ENCODE measurements at places on chromosomes 6 and 20. TPM values are rescaled to one million over a fixed set of nuclear protein-coding genes. Genes with fewer than 3 reads are reported as not detected.

- DNase-seq: no peak
These were observed 3.2 kb upstream of the SLC17A9 start for GRCh38 chr20:62949153-62949821.

GRCh38 chr6:137177611-137178010 is 4.2 kb upstream of the IL22RA2 start:
- DNase-seq: no peak

GRCh38 chr20:37114012-37114411 is 18.2 kb upstream of the RBL1 start:
- DNase-seq: no peak

- no peak for DNase-seq
These were observed 293.9 kb downstream of the QKI start for GRCh38 chr6:163708466-163708865.

DNA sequence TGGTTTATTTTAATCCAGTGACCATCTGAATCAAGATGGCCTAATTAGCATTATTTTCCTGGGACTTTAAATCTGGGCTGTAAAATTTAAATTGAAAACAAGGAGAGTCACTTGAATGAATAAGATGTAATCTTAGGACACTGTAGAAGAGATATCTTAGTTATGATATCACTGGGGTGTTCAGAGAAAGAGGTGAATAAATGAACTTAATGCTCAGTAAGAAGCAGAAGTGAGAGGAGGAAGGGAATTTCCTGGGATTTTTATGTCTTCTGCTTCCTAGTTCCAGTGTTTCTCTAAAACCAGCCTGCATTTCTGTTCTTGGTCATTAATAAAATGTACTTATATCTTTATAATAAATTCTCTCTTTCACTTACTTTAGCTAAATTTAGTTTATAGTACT is 136.8 kb upstream of the PTPRK start:
- DNase-seq: no peak

GRCh38 chr6:27838945-27839625 is 73.1 kb downstream of the OR2B2 start:
- peak; percentile 62 for DNase-seq

DNA sequence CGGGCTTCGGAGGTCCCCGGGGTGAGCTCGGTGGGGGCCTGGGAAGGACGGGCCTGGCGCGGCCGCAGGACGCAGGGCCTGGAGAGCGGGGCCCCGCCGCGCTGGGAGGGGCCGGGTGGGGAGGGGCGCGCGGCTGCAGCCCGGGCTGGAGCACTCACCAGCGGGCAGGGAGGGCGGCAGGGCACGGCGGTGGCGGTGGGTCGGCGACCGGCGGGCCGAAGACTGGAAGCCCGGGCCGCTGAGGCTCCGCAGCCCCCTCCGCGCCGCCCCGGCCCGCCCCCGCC is at the start of gene GATA5:
GATA5 (minus strand) TSS at position 224 of the 284 bp plus-strand sequence. CDS start 474 bp downstream, outside the sequence.
- no peak for DNase-seq

- DNase-seq: no peak
These were observed 174.5 kb downstream of the CD83 start for GRCh38 chr6:14292119-14292518.

DNA sequence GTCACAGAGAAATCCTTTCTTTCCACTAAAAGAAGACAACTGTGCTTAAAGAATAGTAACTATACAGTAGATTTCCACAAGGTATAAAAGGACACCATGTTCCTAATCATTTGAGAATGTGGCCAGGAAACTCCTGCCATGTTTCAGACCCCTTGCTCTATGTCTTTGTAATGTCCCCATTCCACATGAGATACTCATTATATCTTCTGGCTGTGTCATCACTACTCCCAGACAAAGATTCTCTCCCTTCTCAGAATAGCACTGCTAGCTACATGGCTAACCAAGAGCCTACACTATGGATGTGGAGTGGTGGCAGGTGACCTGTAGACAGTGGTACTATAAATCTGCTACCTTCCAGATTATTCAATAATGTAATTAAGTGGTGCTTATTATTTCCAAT is 218.1 kb upstream of the MCHR2 start:
- no peak for DNase-seq

- DNase-seq: no peak
These were observed 29.1 kb upstream of the RGS17 start for GRCh38 chr6:153160221-153160620.

- DNase-seq: no peak
These were observed 535 bp upstream of the ABCF1 start for GRCh38 chr6:30570740-30571074.

DNA sequence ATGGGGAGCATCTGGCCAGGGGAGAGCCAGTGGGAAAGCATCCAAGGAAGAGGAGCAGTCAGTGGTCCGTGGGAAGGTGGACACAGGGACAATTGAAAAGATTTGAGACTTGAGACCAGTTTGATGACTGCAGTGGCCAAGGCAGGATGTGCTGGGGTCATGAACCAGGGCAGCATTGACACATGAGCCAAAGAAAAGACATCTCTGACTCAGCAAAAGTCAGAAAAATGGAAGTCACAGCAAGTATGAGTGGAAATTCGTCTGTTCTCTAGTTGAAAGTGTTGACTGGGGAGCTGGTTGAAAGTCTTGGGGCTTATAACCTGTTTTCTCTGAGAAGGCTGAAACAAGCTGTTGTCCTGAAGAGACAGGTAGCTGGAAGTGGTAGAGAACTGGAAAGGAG is 31.3 kb downstream of the RAB22A start:
- no peak for DNase-seq

DNA sequence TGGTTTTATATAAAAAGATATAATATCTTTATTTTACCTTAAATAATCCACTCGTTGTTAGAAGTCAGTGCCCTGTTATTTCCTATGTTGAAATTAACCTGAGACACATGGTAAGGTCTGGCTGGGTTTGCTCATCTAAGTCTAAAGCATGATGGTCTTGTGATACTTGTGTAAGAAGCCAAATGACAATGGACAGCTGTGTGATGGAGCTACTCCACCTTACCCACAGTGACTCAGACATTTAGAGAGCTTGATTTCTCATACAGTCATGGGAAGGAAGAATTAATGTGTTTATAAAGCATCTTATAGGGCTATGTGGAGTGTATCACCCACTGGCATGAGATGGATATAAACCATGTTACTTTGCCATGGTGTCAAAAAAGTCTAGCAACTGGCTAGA is 11.7 kb downstream of the CTCFL start:
- DNase-seq: no peak

DNA sequence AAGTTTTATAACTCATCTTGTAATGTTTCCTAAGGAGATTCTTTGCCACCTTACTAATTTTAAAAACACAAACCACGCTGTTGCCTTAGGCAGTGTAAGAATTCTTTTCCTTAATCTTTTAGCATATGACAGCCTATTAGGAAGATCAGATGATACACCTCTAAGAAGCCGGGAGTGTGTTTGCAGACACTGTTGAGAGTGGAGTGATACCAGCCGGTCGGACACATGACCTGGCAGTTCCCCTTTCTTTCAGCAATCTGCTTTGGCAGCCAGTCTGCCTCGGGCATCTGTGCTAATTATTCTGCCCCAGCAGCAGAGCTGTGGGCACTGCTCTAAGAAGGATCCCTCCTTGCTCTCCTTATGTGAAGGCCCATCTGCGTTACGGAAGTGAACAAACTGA is 50.9 kb downstream of the PLCB4 start:
- DNase-seq: no peak

- no peak for DNase-seq
These were observed 82.2 kb upstream of the NAA20 start for GRCh38 chr20:19934792-19935491.

- DNase-seq: no peak
These were observed 237.7 kb upstream of the CITED2 start for GRCh38 chr6:139612135-139612465.

GRCh38 chr6:28474441-28475219 is 31.3 kb upstream of the ZSCAN23 start:
- peak; percentile 35 for DNase-seq

DNA sequence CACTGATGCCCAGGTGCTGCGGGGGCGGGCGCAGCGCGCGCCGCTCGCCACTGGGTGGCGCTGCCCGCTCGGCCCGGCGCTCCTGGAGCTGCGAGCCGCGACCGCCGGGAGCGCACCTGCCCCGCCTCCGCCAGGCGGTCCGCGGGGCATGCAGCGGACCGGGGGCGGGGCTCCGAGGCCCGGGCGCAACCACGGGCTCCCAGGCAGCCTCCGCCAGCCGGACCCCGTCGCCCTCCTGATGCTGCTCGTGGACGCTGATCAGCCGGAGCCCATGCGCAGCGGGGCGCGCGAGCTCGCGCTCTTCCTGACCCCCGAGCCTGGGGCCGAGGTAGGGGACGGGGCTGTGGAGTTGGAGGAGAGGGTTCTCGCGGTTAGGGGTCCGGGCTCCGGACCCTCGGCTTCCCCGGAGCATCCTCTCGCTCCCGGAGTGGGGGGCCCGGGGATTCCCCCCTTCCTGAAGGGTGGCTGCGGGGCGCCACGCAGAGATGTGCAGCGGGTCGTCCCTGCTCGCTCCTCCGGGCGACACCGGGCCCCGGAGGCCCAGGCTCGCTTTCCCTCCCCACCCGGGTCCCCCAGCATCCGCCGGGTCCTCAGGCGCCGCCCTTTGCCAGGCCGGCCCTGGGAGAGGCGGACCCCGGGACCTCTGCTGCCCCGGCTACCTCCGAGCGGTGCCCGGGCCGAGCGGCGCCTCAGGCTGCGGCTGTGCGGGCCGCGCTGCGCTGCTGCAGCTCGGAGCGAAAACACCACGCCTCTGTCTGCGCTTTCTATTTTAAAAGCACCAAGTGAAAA is at the start of gene BCAS4:
BCAS4 (plus strand) TSS at position 216 of the 789 bp plus-strand sequence; CDS start at position 239, 23 bp downstream.
- peak; percentile 85 for DNase-seq

DNA sequence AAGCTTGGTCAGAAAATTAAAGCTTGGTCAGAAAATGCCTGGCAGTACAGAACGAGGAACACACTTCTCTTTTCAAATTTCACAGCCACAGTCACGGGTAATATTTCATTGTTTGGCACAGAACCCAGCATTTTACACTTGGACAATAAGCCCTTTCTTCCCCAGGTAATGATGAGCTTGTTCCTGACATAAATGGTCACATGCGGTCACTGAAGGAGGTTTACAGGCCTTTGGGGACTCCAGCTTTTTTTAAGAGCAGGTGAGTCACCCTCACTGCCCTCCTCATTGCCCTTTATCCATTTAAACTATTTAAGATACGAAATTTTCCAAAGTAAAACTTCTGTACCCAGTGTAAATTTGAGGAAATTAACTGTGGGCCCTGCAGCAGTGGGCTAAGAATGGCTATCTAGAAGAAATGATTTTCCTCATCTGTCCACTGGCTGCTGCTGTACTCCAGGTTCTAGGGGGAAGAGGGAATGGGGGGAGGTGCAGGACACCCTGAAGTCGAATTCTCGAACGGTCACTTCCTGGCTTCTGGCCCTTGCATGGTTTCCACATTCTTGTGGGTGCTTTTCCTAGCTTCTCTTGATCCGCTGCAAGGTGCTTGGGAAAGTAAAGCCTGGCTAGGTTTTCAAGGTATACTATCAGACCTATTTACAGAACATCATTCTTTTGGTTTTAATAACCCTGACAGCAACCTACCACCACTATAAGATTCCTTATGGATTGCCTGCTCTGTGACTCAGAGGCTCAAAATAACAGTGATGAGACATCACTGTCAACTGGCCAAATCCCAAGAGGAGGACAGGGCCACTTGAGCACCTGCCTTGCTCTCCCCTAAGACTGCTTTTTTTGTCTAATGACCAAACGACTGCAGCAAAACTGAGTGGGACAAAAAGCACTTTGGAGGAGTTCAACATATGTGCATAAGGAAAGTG is 75.8 kb downstream of the PREP start:
- DNase-seq: no peak

DNA sequence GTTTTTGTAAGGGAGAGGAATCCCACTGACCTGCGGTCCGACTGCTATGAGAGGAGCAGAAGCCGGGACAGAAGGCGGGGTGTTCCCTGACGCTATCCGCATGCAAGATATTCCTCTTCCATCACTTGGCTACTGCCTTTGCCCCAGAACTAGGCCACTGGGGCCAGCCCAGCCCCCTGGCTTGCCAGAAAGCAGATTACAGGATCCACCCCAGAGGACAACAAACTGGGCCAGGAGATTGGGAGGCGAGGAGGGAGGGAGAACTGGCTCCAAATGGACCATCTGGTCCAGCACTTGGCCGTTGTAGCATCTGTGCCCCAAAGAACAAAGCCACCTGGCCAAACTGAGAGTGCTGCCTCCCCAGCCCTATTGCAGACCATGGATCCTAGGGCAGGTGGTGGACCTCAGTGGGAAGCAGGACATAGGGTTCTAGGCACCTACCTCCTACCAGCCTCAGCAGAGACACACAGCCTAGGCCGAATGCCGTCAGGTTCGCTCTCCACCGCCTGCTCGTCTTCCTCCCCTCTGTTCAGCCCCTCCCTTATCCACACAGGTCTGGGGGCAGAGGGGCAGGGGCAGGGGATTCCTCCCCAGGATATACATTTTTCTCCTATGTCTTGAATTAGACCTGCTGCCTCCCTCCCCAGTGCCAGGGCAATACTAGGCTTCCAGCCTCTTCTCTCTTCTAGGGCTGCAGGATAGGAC is 4.0 kb downstream of the MDGA1 start:
- DNase-seq: no peak

Gene FOXF2
- total RNA-seq: not detected

Gene ADTRP
- total RNA-seq: 21.9 TPM

Gene BMP6
- total RNA-seq: 0.18 TPM

Gene MARCKS
- 0.47 TPM for total RNA-seq
